Stimulated activated CD8-positive, alpha-beta memory T cell treated with anti-CD3 and anti-CD28 coated beads, Interleukin-4, amount 100 ng/mL, for 1 hour (primary cell): ENCODE measurements at places on chromosomes 7 and 10.

DNA sequence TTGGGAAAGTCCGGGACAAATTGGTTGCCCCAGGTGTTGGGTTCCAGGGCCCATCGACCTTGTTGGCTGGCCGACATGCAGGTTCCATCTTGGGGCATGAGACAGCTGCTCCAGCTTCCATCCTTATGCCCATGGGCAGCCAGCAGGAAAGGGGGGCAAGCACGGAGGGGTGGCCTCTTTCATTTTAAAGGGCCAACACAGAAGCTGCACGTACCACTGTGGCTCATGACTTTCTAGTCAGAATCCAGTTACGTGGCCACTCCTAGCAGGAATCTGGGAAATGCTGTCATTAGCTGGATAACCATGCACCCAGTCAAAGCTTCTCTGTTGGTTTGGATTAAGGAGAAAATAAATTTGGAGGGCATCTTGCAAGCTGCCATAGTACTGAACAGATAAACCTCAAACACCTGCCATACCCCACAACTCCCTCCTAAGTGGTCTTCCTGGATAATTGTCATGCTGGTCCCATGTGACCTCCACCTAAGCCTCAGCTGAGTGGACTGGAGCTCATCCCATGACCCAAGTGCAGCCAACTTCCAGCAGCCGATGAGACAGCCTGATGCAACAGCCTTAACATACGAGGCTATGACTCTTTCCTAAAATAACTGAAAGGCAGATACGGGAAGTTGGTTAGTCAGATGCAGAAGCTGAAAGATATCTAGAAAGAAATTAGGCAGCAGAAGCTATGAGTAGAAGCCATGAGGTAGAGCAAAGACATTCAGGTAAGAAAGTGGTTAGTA, 21.4 kb upstream of the GSDME start:
- DNase-seq, result no peak

- no peak for DNase-seq
Measured at GRCh38 chr10:111988646-111989045, 194.9 kb downstream of the GPAM start.

DNA sequence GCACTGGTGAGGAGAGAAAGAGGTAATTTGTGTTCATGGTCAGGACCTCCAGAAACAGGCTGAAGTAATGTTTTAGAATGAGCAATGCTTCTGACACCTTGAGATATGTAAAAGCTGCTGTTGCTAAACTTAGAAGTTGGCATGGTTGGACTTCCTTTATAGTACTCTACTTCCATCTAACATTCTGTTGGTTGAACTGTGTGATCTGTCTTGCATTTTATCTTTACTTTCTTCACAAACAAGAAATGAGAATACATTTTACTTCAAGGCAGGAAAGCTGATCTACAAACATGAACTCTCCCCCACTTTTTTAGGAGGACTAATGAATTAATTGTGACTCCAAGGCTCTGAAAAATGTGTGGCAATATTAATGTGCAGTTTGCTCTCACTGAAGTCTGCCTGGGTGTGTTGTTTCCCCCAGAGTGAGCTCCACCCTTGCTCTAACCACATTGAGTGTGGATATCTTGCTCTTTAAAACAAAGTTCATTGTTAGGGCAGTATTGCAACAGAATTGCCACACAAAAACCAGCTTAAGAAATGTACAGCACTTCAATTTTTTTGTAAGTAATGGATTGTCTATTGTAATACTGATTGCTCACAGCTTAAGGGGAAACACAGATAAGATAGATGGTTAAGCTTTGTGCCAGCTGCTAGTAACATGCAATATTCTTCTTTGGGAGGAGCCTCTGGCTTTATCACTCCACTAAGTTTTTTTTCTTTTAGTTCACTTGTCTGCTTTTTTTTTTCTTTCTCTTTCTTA, 69.0 kb downstream of the ADD3 start:
- no peak for DNase-seq

DNA sequence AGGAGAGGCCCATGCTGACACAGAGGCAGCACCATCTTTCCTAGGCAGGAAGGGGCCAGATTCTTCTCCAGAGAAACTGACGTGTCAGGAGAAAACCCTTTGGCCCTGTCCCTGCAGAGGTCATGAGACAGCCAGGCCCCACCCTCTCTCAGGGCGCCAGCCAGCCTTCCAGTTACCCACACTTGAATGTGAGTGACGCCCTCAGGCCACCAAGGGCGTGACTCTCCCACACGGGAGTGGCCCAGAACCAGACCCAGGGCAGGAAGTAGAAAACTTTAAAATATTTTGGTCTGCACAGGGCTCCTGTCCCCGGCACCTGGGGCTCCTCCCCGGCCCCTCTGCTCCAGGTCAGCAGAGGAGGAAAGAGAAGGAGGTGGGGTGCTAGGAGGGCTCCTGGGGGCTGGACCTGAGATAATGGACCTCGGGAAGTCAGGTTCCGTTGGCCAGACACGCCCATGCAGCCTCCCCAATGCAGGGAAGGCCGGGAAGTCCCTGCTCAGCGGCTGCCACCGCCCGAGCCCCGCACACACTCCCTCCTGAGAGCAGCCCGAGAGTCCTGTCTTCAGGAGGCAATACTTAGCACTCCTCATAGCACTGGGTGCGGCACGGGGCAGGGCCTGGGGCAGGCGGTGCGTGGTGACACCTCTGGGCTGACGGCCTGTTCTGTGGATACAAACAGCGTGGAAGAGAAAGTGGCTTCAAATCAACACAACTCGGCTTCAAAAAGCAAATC, 67.0 kb upstream of the CFAP46 start:
- no peak for DNase-seq

- DNase-seq, result no peak
Measured at GRCh38 chr10:3460420-3461128, 288.0 kb upstream of the PITRM1 start.

DNA sequence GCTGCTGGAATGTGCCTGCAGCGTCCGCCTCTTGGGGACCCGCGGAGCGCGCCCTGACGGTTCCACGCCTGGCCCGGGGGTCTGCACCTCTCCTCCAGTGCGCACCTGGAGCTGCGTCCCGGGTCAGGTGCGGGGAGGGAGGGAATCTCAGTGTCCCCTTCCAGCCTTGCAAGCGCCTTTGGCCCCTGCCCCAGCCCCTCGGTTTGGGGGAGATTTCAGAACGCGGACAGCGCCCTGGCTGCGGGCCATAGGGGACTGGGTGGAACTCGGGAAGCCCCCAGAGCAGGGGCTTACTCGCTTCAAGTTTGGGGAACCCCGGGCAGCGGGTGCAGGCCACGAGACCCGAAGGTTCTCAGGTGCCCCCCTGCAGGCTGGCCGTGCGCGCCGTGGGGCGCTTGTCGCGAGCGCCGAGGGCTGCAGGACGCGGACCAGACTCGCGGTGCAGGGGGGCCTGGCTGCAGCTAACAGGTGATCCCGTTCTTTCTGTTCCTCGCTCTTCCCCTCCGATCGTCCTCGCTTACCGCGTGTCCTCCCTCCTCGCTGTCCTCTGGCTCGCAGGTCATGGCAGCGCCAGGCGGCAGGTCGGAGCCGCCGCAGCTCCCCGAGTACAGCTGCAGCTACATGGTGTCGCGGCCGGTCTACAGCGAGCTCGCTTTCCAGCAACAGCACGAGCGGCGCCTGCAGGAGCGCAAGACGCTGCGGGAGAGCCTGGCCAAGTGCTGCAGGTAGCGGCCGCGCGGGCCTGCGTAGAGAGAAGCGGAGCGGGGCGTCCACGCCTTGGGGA, 645 bp downstream of the SLC26A4 start:
- no peak for DNase-seq

DNA sequence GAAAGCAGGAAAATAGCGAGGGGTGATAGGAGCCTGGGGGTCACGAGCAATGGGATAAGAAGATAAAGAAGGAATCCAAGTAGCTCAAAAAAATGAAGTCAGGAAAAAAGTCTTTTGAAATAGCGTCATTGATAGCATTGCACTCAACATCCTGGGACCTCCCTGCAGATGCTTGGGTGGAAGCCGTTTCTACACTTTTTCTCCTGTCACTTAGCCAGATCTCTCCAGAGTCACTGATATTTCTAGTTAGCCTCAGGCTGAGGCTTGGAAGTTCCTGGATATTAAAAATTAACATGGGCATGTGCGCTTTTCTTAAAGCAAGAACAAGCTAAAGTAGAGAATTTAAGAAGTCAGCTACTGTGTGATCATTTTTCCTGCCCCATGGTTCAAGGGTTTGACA, 39.5 kb upstream of the CHST15 start:
- no peak for DNase-seq

DNA sequence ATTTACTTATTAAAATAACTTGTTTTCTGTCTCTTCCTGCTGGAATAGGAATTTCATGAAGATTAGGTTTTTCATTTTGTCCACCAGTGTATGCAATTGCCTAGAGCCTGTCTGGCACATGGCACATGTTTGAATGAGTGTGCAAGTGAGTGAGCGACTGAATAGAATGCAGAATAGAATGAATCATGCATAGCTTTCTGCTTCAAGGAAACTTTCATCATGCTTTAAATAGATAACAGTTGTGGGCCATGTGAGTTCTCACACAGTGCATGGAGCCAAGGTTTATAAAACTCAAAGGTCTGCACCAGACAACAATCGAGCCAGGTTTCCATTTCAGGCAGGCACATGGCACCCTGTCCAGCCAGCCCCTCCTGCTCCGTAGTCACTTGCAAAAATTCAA, 74.2 kb upstream of the HECW1 start:
- no peak for DNase-seq

DNA sequence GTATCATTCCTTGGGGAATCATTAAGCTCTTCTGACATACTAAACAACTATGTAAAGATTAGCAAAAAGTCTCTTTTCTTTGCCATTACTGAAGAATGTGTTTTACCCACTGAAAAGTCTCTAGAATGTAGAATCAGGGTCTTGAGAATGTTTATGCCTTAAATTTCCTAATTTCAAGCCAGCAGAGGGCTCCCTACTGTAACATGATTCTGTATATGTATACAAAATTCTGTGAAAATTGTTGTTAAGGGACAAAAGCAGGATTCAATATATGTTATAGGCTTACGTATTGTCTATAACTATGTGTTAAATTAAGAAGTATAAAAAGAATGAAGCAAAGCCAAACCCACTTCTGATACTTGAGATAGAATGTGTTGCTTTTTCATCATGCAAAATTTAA, 296.9 kb upstream of the DGKB start:
- no peak for DNase-seq

GRCh38 chr7:44265728-44266127, 59.7 kb downstream of the CAMK2B start:
- DNase-seq, result no peak

DNA sequence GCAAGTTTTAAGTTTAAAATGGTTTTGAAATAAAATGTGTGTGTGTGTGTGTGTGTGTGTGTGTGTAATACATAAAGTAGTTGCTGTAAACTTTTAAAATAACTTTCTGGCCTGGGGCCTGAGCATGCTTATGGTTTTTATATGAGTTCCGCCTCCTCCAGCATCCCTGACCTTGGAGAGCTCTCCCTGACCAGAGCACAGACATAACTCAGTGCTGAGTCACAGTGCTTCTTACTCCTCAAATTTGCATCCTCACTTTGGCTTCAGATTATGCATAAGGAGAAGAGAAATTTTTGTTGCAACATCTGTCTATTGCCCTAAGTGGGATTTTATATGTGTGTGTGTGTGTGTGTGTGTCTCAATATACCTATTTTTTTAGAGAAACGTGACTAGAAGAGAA, 200.8 kb downstream of the ELMO1 start:
- DNase-seq, result no peak

- DNase-seq, result no peak
Measured at GRCh38 chr7:6171532-6172223, 100.7 kb downstream of the CYTH3 start.

DNA sequence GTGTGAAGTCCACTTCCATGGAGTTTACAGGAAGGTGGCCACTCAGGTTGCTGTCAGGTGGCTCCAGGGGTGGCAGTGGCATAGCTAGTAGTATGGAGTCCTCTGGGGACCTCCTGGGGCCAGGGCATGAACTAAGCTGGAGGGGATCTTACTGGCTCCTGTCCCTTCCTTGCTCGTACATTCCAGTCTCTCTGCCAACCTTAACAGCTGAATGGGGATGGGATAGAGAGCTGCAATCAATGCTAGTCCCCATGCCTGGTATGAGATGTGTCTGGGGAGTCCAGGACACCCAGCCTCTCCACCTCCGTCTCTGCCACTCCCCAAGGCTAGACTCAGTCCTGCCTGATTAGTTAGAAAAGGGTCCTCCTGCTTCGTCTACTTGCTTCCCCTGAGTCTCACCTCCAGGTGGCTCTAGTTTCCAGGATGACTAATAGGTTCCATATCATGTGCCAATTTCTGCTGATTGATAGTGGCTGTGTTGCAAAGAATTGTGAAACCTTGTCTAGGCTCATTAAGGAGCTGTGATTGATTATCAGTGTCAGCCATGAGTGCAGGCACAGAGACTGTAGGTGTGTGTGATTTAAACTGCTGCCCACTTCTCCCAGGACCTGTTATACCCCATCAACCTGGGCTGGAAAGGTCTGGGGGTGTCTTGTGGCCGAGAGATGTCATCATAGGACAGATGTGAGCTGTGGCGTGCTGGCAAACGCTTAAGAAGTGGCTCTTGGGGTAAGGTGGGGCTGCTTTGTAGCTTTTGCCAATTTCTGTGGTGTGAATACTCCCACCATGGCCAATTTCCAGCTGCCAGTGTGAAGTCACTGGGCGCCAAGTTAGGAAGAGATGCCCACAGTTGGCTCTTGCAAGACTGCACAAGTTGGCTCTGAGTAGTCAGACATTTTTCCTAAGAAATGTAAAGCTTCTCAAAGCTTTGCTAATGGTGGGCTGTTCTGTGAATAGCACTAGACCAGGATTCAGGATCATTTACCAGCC, 59.8 kb downstream of the COL13A1 start:
- no peak for DNase-seq

- DNase-seq, result no peak
Measured at GRCh38 chr10:78617631-78618030, 451.1 kb upstream of the ZMIZ1 start.

- no peak for DNase-seq
Measured at GRCh38 chr7:17411922-17412321, 113.5 kb downstream of the AHR start.

- DNase-seq, result no peak
Measured at GRCh38 chr10:4073912-4074311, 288.9 kb upstream of the KLF6 start.

GRCh38 chr10:78045237-78045636, 11.6 kb downstream of the RPS24 start:
- no peak for DNase-seq

DNA sequence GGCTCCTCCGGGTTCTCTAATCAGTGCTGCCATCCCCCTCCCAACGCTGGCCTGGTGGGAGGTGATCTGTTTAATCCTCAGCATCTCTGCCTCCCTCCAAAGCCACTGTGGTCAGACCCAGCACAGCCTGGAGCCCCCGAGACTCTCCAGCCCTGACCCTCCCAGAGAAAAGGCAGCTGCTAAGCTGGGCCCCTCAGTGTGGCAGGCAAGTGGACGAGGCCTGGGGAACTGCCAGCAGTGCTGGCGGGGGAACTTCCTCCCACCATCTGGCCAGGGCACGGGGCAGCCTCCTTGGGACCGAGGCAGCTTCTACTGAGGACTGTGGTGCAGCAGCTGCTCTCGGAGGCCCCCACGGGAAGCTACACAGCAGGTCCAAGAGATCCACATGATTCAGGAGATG, 51.1 kb downstream of the DPYSL4 start:
- DNase-seq, result no peak
